ENCODE measurements at places on chromosomes 2 and 18.

- DNase-seq = no peak
Observed at GRCh38 chr2:24881623-24882022, 38.4 kb downstream of the ADCY3 start.

GRCh38 chr18:31490387-31490786 lies 7.6 kb upstream of the DSG2 start:
- DNase-seq = no peak

DNA sequence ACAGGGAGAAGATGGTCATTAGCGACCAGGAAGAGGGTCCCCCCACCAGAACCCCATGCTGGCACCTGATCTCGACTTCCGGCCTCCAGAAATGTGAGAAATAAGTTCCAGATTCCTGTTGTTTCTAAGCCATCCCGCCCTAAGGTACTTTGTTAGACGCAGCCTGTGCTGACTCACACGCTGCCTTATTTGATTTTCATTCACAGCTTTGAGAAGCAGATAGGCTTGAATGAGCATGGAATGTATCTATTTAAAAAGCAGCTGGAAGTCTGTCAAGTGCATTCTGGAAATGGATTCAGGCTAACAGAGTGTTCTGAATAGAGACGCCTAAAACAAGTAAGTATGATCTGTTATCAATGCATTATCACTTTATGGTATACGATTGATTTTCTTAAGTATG lies 8.3 kb upstream of the IL1R2 start:
- DNase-seq = peak; percentile 64

DNA sequence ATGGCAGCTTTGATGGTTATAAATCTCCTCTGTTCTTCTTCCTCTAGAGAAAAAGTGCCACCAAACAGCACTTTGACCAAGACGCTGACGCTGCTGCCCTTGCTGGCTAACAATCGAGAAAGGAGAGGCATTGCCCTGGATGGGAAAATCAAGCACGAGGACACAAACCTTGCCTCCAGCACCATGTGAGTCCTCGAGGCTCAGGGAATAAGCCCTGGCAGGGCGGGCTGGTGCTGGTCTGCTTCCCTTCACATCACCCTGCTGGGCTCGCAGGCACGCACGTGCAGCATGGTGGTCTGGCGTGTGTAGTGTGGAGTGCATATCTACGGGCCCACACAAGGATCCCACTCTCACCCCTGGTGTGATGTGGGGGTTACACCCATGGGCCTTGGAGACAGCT lies 19.4 kb upstream of the DGKD start:
- no peak for DNase-seq

GRCh38 chr2:118613737-118614136 lies 233.7 kb downstream of the EN1 start:
- no peak for DNase-seq
